ENCODE measurements at places on chromosomes 6 and 20.

DNA sequence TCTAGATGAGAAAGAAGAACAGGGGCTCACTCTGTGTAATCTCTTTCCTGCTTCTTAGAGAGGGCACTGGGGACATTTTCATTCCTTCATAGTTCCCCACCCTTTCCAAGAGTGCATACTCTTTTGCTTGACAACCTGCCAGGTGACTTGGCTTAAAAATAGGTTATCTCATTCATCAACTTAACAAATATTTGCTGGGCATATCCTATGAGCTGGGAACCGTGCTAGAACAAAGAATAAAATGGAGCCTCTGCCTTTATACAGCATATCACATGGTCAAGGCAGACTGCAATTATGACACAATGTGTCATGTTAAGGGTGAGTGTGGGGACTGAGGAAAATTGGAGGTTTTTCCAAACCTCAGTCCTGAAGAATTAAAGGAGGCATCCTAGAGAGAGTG, 209.8 kb upstream of the FOXA2 start:
- DNase-seq, result no peak

DNA sequence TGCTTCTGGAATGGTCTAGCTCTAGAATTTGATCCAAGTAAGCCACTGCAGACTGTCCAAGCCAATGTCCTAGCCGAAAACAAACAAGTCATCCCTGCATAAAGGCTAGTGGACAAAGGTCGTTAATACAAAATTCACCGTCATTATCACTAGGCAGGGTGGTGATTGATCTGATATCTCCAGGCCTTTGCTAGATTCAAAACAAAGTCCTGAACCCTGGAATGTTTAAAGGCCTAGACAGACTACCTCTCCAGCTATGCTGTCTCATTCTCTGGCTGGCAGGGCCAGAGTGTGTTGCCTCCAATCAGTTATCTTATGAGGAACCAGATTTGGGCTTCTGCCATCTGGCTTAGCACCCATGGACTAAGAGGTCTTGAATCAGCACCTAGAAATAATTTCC, 38.3 kb downstream of the MAP7 start:
- DNase-seq, result no peak

- no peak for DNase-seq
Observed at GRCh38 chr6:143468026-143468425, 17.4 kb downstream of the PEX3 start.

GRCh38 chr6:44234101-44235025, 11.0 kb downstream of the SLC29A1 start:
- peak; percentile 95 for DNase-seq

DNA sequence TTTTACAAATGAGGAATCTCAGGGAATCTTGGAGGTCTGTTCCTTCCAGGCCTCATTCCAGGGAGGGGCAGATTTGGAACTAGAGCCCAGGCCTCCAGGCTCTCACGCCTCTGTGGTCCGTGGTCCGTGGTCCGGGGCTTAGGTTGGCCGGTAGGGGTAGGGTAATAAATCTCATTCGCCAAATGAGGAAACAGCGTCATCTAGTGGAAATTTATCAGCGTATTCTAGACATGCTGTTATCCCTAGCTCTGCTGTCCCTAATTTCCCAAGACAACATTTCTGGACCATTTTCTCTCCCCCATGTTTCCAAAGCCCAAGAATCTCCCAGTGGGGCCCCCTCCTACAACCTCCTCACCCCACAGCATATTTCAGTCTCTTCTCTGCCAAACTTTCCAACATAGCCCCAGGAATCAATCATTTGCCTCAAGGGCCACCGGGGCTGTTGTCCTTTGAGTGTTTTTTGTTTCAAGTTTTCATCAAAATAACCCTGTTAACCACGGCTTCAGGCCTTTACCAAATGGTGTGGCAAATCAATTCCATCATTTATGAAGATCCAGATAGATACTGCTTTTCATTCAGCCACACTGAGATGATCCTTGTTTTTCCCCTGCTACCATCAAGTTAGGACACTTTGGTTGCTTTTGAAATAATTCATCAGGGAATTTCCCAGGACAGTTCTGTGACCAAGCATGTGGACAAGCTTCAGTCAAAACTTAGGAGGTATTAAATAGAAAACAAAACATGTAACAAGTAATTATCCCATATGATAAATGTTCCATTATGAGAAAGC, 126.8 kb downstream of the ALDH8A1 start:
- DNase-seq, result peak; percentile 87

- DNase-seq, result no peak
Observed at GRCh38 chr6:154197196-154197860, 158.3 kb downstream of the OPRM1 start.

DNA sequence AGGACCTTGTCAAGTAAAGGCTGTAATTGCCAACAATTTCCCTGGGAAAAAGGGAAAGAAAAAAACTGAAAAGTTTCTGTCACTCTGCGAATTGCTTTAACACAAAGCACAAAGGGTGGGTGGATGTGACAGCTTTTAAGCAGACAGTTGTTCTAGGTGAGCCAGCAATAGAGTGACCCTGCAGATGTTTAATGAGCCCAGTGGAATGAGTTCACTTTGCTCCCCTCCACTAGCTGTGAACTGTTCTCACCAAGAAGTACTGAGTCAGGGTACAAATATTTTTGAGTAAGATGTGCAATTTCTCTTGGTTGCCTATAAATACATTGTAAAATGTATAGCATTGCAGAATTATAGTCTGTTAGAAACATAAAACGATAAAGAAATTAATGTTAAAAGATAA, 26.2 kb upstream of the LRRC1 start:
- no peak for DNase-seq

DNA sequence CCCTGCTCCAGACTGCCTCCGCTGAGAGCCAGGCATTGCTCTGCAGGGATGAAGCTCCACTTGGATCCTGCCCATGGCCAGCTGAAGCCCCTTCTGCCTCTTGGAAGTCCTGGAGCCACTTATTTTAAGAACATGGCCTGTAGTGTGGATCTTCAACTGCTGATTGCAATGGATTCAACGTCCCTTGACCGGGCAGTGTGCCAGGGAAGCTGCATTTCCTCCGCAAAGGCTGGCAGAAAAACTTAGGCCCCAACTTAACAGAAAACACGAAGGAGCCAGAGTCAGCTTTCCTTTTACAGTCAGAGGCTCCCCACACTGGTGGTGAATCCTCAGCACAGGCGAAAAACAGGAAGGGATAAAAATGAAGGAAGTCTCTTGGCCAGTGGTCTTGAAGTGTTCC, 26.3 kb upstream of the FOXQ1 start:
- no peak for DNase-seq

DNA sequence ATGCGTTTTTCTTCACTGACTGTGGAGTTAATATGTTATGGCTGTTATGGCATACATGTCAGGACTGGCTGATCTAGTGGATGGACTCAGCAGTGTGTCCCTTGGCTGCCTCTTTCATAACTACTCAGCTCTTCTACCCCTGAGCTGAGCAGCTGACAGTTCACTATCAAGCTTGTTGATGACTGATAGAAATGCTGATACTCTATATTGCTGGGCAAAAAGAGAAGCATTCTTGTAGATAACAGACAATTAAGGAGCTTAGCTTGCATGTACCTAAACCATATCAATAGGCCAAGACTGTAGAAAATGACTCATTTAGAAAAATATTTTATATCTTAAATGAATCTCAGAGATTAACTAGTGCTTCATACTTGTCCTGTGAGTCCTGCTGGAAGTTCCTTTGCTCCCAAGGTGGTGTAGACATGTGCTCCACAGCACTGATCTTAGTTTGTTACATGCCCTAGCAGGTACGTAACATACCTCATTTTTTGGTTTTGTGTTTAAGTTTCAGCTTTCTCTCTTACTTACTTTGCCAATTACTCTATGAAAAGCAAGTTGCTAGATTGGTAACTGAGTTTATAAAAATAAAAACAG, 236.9 kb downstream of the GMDS start:
- no peak for DNase-seq

GRCh38 chr20:45138561-45139300, 14.5 kb upstream of the WFDC12 start:
- DNase-seq, result peak; percentile 96

Data from endodermal cell (in vitro differentiated cells).